Brain microvascular endothelial cell (primary cell): ENCODE measurements at places on chromosomes 12 and 14.

GRCh38 chr14:101335061-101335661 is 226.1 kb upstream of the DIO3 start:
- DNase-seq, result no peak

DNA sequence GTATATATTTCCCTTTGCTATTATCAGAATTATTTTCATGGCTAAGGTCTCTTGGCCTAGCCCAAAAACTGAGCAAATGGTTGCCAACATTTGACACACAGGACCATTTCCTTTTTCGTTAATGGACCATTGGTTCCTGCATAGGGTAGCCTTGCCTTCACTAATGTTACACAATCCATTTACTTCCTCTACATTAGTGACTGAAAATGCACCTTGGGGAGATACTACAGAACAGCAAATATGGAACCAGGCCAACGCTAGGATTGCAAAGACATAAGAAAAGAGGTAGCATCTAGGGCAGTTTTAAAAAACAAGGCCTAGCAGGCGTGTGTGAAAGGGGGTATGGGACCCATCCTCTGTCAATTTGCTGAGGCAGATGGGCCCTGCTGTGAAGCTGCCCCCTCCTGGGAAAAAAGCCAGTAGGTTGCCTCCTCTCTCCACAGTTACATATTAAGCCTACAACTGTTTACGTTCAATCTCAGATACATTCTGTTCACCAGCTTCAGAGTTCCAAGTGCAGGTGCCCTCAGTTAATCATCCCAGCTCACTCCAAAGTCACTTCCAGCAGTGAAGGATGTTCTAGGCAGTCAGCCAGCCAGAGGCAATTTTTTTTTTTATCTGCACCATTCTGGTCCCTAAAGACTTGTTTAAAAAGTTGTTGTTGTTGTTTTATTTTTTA is 15.0 kb downstream of the AQP6 start:
- DNase-seq, result no peak

GRCh38 chr12:61808856-61809255 is 451.3 kb upstream of the USP15 start:
- DNase-seq, result peak; percentile 38

- no peak for DNase-seq
Observed at GRCh38 chr12:96456265-96456974, 33.0 kb upstream of the CFAP54 start.

GRCh38 chr12:28222081-28222700 is 31.9 kb downstream of the CCDC91 start:
- DNase-seq, result peak; percentile 12

DNA sequence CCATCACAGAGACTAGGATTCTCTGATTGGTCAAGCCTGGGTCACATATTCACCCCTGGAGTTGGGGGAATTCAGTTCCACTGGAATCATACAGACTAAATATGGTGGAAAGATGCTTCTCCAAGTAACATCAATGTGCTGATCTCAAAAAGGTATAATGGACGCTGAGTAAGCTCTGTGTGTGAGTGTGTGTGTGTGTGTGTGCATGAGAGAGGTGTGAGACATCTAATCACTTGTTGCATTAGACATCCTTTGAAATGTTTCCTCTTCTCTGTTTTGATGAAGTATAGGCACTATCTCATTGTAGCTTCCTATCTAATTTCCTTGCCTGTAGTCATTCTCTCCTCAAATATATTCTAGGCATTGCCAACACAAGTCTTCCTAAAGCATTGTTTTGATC is 5.0 kb upstream of the RAB3IP start:
- DNase-seq, result no peak

GRCh38 chr14:103061482-103061976 is 4.2 kb upstream of the CDC42BPB start:
- DNase-seq, result no peak

GRCh38 chr12:69274861-69275260 is 35.5 kb downstream of the CPSF6 start:
- no peak for DNase-seq

GRCh38 chr12:108965886-108966285 is 55.0 kb downstream of the SVOP start:
- no peak for DNase-seq

DNA sequence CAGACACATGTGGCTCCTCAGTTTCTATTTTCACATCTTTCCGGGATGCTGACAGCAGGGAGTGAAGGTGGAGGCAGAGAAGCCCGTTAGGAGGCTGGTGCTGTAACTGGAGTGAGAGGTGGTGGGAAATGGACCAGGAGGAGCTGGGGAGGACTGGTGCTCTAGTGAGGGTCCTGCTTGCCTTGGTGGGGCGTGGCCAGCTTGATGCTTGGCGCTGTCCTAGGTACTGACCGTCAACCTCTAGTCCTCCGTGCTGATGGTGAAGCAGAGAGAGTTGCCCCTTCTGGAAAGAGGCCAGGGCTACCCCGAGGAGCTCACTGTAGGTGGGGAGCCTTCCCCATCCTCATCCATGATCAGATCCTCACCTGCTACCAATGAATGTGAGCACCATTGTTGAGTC is 1.4 kb downstream of the TRMT61A start:
- no peak for DNase-seq

- DNase-seq, result no peak
Observed at GRCh38 chr14:104424406-104425072, 155.0 kb upstream of the C14orf180 start.

DNA sequence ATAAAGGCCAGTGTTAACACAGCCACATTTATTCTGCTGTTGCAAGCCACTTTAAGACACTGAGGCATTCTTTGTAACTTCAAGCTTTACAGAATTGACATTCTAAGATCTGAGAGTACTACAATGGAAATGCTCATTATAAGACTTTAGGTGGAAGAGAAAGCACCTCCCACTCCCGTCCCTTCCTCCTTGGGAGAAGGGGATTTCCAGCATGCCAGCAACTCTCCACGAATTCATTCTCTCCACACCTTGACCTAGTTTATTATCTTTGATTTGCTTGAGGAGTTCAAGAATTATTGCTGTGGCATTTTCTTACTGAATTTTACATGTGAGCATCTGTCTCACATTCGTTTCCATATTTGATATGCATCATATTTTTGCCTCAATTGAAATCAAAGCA is 644.4 kb upstream of the MIS18BP1 start:
- DNase-seq, result no peak

DNA sequence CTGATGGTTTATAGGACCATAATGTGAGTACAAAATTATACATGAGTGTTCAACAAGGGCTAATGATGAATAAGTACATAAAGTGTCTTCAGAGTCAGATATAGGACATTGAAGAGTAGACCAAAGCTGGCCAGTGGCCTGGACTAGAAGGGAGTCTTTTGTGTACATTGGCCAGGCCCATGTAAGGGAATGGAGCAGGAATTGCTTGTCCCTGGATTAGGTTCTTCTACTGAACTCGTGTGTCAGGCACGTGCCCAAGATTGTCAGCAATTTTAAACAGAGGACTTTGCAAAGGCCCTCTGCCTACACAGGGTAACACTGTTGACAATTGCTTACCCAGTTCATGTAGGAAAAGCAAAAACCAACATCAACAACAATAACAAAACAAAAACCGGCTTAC is 196.0 kb upstream of the SEL1L start:
- DNase-seq, result no peak

DNA sequence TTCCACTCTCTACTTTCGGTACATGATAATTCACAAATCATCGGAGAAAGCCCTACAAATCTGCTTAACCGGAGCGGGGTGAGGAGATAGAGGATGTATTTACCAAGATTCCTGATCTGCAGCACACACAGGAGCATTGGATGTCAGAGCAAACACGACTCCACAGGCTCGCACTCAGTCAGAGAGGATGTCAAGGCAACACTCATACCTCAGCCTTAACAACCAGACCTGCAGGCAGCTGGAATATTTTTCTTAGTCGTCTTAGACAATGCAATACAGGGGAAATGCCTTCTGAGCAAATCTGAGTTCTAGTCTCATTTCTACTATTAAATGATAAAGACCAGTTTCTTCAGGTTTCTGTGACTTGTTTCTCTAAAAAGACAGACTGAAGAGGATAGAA is 159.3 kb upstream of the CPNE8 start:
- no peak for DNase-seq

DNA sequence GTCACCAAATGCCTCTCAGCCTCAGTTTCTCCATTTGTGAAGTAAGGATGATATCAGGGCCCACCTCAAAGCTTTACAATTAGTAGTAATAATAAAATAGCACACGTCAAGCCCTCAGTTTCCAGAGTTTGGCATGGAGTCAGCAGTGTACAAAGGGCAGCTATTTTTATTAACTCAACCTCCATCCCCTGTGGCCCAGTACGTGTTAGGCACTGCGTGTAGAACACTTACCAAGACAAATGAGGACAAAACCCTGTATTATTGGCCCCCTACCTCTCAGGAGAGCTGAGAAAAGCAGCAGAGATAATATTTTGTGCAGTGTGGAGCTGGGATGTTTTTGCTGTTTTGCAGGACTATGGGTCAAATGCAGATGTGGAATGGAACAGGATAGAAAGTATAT is 280.8 kb downstream of the C12orf75 start:
- DNase-seq, result no peak

GRCh38 chr14:58061581-58061980 is 90.4 kb downstream of the ARMH4 start:
- DNase-seq, result no peak

- DNase-seq, result no peak
Observed at GRCh38 chr12:6632026-6632983, 3.5 kb downstream of the LPAR5 start.

GRCh38 chr14:92986254-92987147 is 63.6 kb downstream of the CHGA start:
- DNase-seq, result peak; percentile 38

DNA sequence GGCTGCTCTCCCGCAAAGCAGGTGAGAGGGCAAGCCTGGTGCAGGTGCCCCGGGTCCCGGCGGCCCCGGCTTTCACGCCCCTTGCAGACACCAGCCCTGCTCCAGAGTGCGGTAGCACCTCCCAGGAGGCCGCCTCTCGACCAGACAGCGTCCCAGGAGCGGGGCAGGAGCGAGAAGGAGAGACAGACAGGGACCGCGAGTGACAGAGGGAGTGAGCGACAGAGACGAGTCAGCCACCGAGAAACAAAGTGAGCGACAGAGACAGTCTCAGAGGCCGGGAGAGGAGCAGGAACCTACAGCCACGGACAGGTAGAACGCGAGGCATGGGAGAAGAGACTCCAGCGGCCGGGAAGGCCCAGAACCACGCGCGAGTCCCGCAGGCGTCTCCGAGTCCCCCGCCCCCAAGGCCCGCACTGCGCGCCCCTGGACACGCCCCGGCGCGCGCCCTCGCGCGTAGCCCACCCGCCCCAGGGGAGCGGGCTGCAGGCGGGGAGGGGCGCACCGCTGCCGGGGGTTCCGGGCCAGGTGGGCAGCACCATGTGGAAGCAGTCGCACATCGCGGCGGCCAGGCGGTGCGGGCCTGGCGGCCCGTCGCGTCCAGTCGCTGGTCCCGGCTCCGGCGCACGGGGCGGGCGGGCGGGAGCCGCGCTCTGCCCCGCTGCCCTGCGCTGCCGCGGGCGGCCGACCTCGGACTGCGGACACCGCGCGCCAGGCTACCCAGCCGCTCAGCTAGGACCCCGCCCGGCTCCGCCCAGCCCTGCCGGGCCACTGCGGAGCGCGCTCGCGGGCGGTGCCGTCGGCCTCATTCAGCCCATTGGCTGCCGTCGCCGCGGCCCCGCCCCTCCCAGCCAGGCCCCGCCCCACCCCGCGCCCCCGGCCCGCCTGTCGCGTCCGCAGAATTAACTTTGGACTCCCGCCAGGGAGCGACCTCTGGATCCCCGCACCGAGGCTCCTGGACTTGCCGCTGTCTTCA is at the start of gene AHNAK2:
Gene AHNAK2, minus strand, starts transcription at position 694 of the 973 bp plus-strand sequence. Its CDS starts 137 bp downstream, at position 557.
- DNase-seq, result peak; percentile 38

DNA sequence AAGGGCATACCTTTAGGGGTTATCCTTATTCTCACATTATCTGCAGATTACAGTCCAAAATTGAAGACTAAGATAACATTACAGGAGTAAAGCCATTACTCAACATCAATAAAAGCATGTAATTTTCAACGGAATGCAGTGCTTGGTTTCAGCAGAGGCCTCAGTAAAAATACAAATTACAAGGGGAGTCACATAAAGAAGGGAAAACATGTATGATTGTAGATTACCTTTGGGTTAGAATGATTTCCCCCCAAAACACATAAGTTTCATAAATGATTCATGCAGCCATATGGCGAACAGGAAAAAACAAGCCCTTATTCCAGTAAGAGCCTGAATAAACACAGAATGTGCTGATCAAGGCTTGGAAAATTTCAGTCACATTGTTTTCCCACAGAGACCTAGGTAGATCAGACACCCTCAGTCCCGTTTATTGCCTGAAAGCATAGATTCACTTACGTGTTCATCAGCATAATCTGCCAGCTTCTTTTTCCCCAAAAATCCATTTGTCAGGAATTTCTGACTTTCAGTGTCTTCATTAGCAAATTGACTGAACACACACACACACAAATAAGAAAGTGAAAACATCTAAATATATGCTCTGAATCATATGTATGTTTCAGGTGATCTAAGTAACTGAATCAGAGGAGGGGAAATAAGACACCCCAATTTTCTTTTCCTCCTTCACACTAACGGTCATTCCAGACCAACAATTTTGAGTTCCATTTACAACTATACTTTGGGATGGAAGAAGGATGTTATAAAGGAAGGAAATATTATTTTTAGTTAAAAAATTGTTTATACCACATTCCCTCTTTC is 37.5 kb downstream of the SLC38A4 start:
- DNase-seq, result no peak

DNA sequence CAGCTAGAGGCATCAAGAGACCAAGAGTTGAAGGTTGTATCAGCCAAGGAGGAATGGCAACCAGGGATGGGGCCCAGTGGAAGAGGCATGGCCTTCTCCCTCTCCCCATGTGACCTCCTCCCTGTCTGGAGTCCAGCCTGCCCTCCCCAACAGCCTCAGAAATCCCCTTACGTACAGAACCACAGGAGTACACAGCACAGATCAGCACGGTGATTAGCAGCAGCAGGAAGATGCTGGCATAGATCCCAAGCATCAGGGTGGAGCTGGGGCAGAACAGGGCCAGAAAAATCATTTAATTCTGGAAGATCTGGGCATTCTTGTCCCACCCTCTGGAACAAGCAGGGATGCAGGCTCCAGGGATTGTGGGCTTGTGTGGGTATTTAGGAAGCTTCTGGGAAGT is 14.4 kb downstream of the ADCY6 start:
- no peak for DNase-seq

- DNase-seq, result no peak
Observed at GRCh38 chr12:64650762-64651161, 40.5 kb downstream of the RASSF3 start.

DNA sequence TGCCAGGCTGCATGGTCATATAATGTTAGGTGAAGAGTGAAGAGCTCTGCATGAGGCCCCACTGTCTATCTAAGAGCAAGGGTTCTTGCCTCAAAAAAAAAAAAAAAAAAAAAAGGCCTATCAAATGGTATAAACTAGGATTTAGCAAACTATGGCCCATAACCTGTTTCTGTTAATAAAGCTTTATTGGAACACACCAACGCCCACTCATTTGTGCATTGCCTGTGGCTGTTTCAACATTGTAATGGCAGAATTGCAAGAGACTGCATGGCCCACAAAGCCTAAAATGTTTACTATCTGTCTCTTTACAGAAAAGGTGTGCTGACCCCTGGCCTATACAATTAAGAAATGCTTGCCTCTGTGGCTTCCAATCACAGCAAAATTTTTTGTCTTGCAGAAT is 12.8 kb downstream of the PLEKHG7 start:
- no peak for DNase-seq

GRCh38 chr12:94263011-94263811 is 114.8 kb downstream of the PLXNC1 start:
- DNase-seq, result no peak
